ENCODE measurements at places on chromosomes 11 and 22.

- DNase-seq = no peak
Measured at GRCh38 chr22:31173386-31174145, 13.6 kb downstream of the RNF185 start.

- no peak for DNase-seq
Measured at GRCh38 chr11:61131186-61131585, 28.9 kb downstream of the CD5 start.

DNA sequence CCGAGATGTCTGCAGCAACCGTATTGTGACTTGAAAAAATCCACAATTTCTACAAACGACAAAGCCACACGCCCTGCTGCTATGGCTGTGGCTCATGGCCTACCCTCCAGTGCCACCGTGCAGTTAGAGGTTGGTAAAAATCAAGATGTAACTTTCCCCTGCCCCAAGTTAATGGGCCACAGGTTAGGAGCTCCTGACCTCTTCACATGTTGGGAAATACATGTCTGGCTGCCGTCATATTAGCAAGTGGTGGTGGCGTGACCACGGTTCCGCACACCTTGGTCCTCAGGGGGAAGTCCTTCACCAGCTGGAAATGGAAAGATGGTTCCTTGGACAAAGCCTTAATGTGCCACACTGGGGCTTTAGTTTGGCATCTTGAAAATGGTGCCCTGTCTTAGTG lies 27.4 kb upstream of the CCND1 start:
- DNase-seq = no peak

GRCh38 chr22:38949889-38950405 lies 7.5 kb upstream of the APOBEC3A start:
- DNase-seq = no peak

DNA sequence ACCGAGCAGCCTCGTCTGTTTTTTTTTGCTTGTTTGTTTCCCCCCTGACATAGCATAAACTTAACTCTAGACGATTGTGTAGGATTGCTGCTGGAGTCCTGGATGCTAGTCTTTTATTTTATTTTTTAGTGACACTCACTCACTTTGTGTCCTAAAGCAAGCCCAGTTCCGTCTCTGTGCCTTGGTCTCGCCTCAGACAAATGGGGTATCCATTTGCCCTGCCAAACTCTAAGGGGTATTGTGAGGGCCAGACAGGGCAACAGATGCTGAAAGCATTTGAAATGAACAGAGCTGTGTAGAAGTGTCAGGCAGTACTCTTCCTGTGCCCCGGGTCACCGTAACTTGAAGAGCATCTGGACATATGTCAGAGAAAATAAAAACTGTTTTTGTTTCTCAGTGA lies 34.8 kb upstream of the DKK3 start:
- no peak for DNase-seq

DNA sequence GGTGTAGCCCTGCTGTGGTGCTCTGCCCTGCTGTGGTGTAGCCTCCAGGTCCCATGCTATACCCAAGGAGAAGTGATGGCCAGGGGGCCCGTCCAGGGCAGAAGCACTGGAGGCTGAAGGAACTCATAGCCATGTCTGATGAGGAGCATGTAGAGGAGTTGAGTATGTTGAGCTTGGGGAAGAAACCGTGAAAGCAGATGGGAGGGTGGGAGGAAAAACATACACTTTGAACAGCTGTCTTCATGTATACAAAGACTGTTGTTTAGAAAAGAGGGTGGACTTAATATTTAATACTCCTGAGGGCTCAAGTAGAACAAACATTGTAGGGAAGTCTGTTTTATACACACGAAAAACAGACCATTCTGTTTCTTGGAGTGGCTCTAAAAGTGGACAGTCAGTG lies 26.6 kb upstream of the TTC12 start:
- DNase-seq = no peak

DNA sequence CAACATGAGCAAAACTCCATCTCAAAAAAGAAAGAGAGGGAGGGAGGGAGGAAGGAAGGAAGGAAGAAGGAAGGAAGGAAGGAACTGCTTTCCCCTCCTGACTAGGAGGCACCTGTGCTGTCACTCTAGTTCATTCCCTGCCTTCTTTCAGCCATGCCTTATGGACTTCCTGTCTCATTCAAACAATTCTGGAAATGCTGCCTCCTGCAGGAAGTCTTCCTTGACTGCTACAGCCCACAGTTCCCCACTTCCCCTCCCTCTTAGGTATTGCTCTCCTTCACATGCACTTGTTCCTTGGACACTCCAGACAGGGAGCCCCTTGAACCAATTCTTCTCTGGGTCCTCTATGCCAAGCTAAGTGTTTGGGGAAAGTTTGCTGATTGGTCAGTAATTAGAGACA lies 31.6 kb upstream of the WNT11 start:
- DNase-seq = no peak

DNA sequence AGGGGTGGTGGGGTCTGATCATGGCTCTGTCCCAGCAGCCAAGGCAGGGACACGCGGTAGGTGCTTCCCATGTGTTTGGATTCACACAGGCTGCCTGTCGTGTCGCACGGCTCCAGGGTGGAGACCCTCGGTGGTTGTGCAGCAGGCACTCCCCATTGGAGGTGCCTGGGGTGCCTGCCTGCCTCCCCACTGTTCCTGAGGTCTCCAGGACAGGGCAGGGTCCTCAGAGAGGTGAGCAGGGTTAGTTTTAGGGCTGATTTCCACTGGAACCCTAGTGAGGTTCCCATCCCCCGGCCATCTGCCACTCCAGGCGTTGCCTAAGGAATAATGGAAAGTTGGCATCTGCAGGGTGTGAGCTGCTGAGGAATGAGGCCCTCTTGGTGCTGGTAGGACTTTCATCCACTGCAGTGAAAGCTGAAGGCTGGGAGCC lies 32.3 kb downstream of the OSBPL5 start:
- DNase-seq = no peak

- no peak for DNase-seq
Measured at GRCh38 chr22:39267974-39268373, 23.2 kb upstream of the PDGFB start.

- no peak for DNase-seq
Measured at GRCh38 chr22:26395926-26396325, 33.1 kb upstream of the ASPHD2 start.

DNA sequence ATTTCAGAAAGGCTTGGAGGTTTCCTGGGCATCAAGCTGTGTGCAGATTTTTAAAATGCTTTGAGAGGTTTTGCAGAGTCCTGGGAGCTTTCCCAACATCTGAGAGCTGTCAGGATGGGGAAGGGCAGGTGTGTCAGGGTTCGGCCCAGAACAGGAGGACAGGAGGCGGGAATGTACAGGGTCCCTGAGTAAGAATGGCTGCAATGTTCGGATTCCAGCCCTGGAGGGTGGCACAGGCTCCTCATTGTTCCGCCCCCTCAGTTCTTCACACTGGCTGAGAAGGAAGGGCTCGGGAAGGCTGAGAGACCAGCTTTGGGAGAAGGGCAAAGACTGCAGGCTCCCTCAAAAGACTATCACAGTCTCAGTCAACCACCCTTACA lies 5.1 kb upstream of the SEPTIN3 start:
- no peak for DNase-seq

- DNase-seq = no peak
Measured at GRCh38 chr22:23383491-23384361, 196.4 kb downstream of the IGLL1 start.

DNA sequence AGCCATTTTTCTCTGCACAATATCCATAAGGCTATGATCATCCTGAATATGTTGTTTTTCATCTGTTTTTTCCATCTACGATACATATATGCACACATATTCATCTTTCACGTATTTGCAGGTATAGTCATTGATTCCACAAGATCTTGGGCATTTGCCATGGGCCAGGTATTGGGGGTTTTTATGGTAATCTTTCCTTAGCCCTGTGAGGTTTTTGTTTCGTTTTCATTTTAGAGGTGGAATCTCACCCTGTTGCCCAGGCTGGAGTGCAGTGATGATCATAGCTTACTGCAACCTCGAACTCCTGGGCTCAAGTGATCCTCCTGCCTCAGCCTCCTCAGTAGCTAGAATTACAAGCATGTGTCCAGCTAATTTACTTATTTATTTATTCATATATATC lies 20.0 kb downstream of the CD6 start:
- DNase-seq = no peak

DNA sequence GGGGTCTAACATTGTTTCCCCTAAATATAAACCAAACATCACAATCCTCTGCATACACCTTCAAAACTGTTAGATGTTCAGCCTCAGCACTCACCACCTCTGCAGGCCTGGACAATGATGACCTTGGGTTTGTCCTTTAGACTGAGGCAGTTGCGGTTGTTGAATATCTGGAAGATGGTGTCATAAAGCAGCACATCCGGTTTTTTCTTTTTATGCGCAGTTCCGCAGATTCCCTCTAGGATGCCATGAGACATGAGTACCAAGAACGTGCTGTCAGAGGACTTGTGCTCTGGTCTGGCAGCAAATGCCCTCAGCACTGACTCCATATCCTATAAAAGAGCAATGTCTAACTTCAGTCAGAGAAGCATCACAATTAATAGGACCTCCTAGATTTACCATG lies 22.8 kb downstream of the CASP5 start:
- DNase-seq = no peak

Measured in stimulated activated CD8-positive, alpha-beta memory T cell treated with anti-CD3 and anti-CD28 coated beads, Interleukin-7, amount 100 ng/mL, for 4 hours (primary cell).